Sciatic nerve (tissue), 2 donors: ENCODE measurements at places on chromosomes 3 and 15.

GRCh38 chr15:50996641-50997040, 88.2 kb downstream of the AP4E1 start:
- DNase-seq, result no peak

DNA sequence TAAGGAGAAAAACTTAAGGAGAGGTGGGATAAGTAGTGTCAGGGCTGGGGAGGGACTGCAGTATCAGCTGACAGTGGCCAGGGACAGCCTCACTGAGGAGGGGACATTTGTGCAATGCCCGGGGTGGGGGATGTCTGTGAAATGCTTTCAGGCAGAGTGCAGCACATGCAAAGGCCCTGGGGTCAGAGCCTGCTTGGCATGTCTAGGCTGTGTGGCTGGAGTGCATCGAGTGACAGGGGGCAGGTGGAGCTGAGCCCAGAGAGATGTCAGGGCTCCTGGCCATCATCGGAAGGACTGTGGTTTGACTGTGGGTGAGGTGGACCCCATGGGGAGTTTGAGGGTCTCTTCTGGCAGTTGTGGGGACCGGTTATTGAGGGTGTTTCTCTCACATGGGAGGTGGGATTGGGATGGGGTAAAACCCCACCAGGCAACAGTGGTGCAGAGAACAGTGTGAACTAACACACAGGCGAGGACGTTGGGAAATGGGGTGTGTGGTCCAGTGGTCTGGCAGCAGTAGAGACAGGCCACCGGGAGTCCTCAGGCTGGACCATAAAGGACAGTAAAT, 61.2 kb downstream of the FBLN2 start:
- no peak for DNase-seq

- DNase-seq, result no peak
Observed at GRCh38 chr15:60297047-60297446, 100.7 kb downstream of the ANXA2 start.

DNA sequence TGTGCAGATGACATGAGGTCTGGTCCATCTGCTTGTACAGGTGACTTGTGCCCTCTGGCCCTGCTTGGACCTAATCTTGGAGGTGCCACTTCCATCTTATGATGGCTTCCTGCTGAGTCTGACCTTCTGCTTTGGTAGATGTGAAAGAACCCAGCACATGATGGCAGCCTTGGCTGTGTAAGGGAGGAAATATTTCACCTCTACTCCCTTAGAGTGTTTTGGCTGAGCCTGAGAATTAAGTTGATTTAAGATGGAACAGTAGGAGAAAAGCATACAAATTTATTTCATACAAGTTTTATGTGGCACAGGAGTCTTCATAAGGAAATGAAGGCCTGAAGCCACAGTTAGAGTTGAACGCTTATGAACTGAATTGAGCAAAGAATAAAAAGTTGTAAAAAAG, 27.6 kb upstream of the CDCP1 start:
- no peak for DNase-seq

GRCh38 chr15:40146037-40146436, 14.8 kb upstream of the BUB1B start:
- DNase-seq, result no peak

- no peak for DNase-seq
Observed at GRCh38 chr3:143334231-143334630, 214.7 kb downstream of the CHST2 start.

- peak; percentile 81 for DNase-seq
Observed at GRCh38 chr3:51974963-51975851, at the start of gene ABHD14A. ABHD14A (plus strand) TSS chr3:51975064; CDS start chr3:51975136, 72 bp downstream.

- no peak for DNase-seq
Observed at GRCh38 chr3:193344486-193344885, 34.1 kb downstream of the ATP13A5 start.

DNA sequence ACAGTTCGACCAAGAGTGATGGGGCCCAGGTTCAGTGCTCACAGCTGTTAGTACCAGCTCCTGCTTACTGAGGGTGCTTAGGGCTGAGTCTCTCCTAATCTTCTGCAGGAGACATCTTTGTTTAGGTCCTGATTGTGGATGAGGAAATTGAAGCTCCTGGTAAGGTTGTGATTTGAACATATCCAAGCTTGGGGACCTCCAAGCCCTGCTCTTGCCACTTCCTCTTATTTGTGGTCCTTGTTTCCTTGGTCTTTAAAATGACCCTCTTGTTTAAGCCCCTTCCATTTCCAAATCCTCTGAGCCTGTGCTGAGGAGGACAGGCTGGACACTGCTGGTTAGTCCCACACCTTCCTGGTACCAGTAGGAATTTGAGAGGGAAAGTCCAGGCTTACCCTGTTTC, 87.0 kb downstream of the EEFSEC start:
- DNase-seq, result no peak

DNA sequence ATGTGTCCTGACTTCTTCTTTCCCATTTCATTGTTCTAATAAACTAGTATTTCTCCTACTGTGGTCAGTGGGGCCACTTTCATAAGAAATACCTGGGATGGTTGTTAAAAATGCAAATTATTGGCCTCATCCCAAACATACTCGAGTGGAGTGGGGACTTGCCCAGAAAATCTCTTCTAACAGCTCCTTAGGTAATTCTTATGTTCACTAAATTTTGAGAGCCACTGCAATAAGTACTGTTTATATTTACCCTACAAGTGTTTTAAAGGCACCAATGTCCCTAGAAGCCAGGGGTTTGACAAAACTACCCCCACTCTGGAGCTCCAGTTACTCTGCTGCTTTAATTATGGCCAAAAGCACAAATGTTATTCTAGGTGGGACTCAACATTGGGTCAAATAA, 70.0 kb upstream of the ACP3 start:
- DNase-seq, result no peak

GRCh38 chr15:74382004-74382816, 14.8 kb upstream of the CYP11A1 start:
- DNase-seq, result peak; percentile 93

GRCh38 chr15:79943820-79944219, 27.2 kb downstream of the BCL2A1 start:
- DNase-seq, result no peak

DNA sequence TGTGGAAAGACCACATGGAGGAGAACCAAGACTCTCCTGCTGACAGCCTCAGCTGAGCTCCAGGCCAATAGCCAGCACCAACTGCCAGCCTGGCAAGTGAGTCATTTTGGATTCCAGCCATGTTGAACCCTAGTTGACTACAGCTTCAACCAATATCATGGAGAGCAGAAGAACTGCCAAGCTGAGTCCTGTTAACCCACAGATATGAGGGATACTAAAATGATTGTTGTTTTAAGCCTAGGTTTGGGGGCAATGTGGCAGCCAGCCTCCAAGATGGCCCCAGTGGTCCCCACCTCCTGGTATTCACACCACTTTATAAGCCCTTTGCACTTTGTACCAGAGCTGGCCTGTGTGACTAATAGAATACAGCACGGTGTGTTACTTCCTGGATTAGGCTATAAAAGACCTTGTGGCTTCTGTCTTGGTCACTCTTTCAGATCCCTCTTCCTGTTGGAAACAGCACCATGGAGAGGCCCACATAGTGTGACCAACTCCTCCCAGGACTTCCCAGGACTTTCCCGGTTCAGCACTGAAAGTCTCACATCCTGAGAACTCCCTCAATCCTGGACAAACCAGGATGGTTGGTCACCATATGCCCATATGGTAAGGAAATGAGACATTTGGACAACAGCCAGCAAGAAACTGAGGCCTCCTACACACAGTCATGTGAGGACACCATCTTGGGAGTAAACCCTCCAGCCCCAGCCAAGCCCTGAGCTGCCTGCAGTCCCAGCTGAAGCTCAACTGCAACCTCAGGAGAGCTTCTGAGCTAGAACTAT, 32.4 kb upstream of the CDV3 start:
- no peak for DNase-seq

- no peak for DNase-seq
Observed at GRCh38 chr3:121724130-121724529, 25.4 kb downstream of the GOLGB1 start.

DNA sequence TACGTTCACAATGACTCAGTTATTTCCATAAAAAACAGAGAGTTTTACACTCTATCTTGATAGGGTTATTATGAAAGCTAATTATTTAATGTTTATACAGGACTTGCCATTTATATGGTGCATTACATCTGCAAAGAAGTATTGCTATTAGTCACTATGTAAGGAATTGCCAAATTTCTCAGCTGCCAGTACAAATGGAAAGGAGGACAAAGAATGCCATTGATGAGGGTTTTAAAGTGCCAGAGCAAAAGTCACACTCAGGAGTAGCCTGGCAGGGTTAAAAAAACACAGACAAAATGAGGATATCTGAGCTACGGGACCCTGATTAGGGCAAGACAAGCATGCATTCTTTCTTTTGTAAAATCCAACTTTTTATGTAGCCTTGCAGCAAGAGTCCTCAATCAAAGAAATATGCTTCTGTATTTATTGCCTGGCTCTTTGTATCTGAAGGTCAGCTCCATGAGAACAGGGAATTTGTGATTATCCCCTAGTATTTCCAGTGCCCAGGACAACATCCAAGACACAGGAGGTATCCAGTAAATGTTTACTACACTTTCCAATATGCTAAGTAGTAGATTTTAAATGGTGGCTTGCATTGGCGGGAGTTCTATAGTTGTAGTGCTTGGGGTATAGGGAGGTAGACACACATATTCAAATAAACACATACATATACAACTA, 1013.6 kb downstream of the ROBO1 start:
- no peak for DNase-seq

DNA sequence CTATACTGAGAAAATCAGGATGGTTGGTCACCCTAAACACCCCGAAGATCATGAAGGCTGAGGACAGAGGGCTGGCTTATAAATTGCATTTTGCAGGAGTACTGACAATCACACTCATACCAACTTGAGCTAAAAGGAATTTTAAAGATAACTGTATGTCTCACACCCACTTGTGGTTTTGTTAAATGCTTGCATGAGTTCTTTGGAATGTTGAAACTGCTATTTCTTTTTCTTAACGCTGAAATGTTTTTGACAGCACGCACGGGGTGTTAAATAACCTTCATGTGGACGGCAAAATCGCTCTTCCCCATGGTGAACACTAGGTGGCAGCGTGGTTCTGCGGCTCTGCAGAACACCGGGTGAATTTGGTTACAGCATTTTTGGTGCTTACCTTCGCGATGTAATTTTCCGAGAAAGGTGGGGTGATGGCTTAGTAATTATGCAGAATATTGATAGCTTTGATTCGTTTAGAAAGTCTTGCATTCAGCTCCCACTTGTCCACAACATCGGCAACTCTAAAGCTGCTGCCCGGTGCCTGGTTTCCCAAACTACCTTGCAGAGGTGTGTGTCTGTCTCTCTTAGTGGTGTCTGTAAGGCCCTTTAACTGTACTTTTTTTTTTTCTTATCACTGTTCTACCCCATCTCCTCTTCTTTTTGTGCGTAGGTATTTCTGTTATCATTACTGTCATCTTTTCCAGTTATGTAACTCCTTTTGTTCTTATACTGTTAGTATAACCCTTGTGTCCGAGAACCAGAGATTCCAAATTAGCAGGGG, 51.7 kb downstream of the ARNT2 start:
- no peak for DNase-seq

DNA sequence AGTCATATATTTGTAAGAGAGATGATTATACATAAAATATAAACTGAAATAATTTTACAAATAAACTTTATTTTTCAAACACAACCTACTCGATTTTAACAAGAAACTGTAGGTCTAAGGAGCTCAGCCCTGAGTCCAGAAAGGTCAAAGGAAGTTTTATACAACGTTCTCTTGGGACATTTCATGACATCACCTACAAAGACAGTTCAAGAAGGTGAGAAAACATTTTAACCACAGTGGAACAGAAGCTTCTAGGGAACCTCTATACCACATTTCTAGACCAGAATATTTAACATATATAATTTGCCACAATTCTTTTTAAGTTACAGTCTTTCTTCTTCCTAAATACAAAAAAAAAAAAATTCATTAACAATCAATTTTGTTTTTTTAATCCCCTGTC, 40.1 kb downstream of the CBLB start:
- no peak for DNase-seq

- no peak for DNase-seq
Observed at GRCh38 chr15:79539401-79539800, 107.3 kb downstream of the MINAR1 start.

- peak; percentile 49 for DNase-seq
Observed at GRCh38 chr3:45552794-45553371, 41.7 kb upstream of the LIMD1 start.

DNA sequence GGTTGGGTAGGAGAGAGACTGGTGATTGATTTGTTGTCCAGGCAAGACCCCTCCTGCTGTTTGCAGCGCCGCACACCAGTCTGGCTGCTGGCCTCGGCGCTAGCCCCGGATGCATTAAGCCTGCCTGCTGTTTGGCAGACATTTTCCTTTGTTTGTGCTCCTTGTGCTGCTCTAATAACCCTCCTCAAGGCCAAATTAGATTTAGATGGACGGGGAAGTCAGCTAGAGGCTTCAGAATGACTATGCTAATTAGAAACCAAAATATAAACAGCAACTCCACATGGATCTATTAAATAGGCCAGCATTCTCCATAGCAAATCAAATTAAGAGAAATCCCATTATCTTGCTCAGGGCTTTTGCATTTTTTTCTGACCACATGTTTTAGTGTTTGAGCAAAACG, 445.2 kb downstream of the SQOR start:
- DNase-seq, result no peak

- no peak for DNase-seq
Observed at GRCh38 chr3:128432301-128432970, 34.3 kb downstream of the DNAJB8 start.

DNA sequence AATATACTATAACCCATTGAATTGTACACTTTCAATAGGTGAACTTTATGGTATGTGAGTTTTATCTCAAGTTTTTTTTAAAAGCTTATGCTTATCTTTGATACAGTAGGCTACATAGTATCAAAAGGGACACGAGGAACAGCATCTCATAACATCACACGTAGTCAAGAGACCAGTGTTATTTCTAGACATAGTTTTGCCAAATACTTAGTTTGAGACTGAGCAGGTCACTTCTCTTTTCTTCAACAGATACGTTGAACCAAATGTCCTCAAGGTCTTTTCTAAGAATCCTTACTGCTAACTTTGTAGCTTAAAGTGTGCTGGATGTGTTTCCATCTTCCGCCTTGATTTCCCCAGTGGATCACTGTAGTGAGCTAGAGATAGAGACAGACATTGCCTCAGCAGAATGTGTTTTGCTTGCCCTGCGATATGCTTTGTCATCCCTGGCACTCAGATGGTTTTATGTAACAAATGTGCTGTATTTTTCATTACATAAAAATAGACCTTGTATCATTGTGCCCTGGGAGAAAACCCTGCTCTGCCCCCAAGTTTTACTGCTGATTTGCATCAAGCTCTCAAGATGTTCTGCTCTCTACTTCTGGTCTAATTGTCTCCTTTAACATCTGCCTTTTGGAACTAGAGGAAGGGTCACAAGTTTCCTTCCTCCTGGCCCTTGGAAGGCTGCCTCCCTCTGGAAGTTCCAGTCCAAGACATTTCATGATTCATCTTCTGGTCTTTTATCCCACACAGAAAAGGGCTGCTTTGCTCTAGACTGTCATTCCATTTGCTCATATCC, 426.4 kb upstream of the RGMA start:
- DNase-seq, result no peak

DNA sequence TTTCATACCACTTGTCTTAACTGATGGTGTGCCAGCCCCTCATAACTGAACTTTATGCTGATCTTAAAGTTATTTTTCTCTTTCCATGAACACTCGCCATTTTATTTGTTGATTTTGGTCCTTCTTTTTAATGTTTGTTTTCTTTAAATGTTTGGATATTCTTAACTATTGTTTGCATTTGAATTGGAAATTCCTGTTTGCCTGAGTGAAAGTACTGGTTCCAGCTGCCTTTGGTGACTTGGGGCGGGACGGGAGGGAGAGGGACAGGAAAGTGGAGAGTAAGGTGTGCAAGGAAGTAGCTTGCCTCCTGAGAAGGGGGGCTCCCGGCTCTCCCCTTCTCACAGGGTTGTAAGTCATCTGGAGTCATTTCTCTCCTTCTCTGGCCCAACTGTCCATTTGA, 287.1 kb upstream of the PPP2R3A start:
- DNase-seq, result no peak

- peak; percentile 93 for DNase-seq
Observed at GRCh38 chr3:195270817-195271409, at the start of gene XXYLT1. XXYLT1 (minus strand) TSS chr3:195271159; CDS start chr3:195271058, 101 bp downstream.
